ENCODE measurements at places on chromosomes 1 and 21. TPM values are rescaled to one million over a fixed set of nuclear protein-coding genes. Genes with fewer than 3 reads are reported as not detected.

CNR2 gene
- 0.15 TPM for total RNA-seq

DNM3 gene
- 5.5 TPM for total RNA-seq

TRIM58 gene
- total RNA-seq, result 2.9 TPM

CRYZ gene
- total RNA-seq, result 17.2 TPM

Measured in CD4-positive, CD25-positive, alpha-beta regulatory T cell (primary cell).